NCI-H69 (cell line): ENCODE measurements at places on chromosomes 3 and 15.

DNA sequence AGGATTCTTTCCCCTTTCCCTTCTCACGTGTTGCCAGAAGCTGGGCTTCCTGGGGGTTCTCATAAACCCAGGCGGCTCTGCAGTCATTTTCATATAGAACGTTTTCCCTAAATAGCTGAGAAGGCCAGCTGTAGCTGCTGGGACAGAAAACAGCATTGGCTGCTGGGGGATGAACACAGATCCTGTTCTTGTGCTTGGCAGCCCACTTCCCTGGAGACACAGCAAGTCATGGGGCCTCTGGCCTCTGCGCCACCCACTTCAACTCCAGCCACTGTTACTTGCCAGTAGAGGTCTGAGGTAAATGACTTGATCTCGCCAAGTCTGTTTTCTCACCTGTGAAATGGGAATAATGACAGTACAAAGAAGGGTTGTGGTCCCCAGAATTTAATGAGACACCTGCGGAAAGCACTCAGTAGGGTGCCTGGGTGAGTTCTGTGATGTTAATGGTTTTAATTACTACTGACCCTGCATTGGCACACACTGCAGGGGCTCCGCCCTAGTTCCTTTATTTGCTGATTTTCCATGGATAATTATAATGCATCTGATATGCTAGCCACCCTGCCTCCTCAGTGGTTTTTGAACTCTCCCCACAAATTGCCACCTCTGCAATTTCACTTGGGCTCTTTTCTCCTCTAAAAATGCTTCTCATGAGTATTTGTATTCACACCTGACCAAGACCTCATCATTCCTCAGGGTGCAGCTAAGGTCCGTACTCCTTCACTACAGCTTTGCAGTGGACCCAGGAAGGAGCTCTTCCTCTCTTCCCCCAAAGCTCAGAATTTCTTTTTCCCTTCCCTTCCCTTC is 274.7 kb downstream of the RPLP1 start:
- DNase-seq, result peak; percentile 92

DNA sequence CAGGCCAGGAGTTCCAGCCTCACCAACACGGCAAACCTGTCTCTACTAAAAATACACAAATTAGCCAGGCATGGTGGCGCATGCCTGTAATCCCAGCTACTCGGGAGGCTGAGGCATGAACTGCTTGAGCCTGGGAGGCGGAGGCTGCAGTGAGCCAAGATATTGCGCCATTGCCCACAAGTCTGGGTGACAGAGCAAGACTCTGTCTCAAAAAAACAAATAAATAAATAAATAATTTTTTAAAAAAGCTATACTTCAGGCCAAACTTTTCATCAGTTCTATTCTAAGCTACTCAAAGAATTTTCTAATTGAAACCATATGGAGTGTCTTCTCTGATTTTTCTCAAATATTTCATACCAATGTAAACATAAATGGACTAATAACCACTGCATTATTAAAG is 43.5 kb downstream of the PHC3 start:
- no peak for DNase-seq

GRCh38 chr3:37223576-37223975 is 49.2 kb upstream of the LRRFIP2 start:
- DNase-seq, result no peak

- peak; percentile 27 for DNase-seq
These were observed 163.1 kb upstream of the HES1 start for GRCh38 chr3:193972832-193973231.

- no peak for DNase-seq
These were observed 9.0 kb downstream of the GMNC start for GRCh38 chr3:190853464-190853863.

- peak; percentile 75 for DNase-seq
These were observed 57.2 kb upstream of the UBE2E1 start for GRCh38 chr3:23748398-23749110.

- no peak for DNase-seq
These were observed 265.8 kb upstream of the ZNF717 start for GRCh38 chr3:76051145-76051544.
